PC-3 (cell line): ENCODE measurements at places on chromosomes 5 and 9. TPM values are rescaled to one million over a fixed set of nuclear protein-coding genes. Genes with fewer than 3 reads are reported as not detected.

PITX1 gene
- 40.8 and 69.0 TPM in 2 replicates for total RNA-seq

PCDHGA3 gene
- total RNA-seq = not detected in 2 replicates

OR1L8 gene
- total RNA-seq = not detected in 2 replicates

ANKRD18A gene
- total RNA-seq = 2.2 and 3.4 TPM in 2 replicates

ENTREP1 gene
- total RNA-seq = 0.36 and 0.46 TPM in 2 replicates

MEIKIN gene
- not detected in 2 replicates for total RNA-seq

TMEM174 gene
- not detected in 2 replicates for total RNA-seq

ANKRD31 gene
- total RNA-seq = 0.12 and 0.26 TPM in 2 replicates

NREP gene
- total RNA-seq = 22.6 and 27.5 TPM in 2 replicates

LCN9 gene
- not detected in 2 replicates for total RNA-seq

ZNG1C gene
- total RNA-seq = 108 and 128 TPM in 2 replicates

GPX3 gene
- not detected in 2 replicates for total RNA-seq

SEMA5A gene
- total RNA-seq = 2.6 and 4.4 TPM in 2 replicates

RORB gene
- total RNA-seq = 0.06 TPM in 1 of 2 replicates, not detected in the other

C9orf50 gene
- not detected in 2 replicates for total RNA-seq

SPATA24 gene
- total RNA-seq = 1.4 and 3.1 TPM in 2 replicates

NFIB gene
- 18.6 and 25.3 TPM in 2 replicates for total RNA-seq

SLC4A9 gene
- 0.29 TPM in 1 of 2 replicates, not detected in the other for total RNA-seq

CFAP157 gene
- total RNA-seq = not detected in 2 replicates

SPINK4 gene
- total RNA-seq = not detected in 2 replicates

ZCCHC10 gene
- total RNA-seq = 3.7 and 6.1 TPM in 2 replicates

DDX31 gene
- 14.2 and 14.6 TPM in 2 replicates for total RNA-seq

IDNK gene
- total RNA-seq = 1.4 and 2.8 TPM in 2 replicates

NR2F1 gene
- 88.4 and 118 TPM in 2 replicates for total RNA-seq

CERCAM gene
- total RNA-seq = 19.1 and 23.1 TPM in 2 replicates

ADGRD2 gene
- total RNA-seq = not detected in 2 replicates

PFDN1 gene
- 91.9 and 125 TPM in 2 replicates for total RNA-seq

ORM2 gene
- total RNA-seq = not detected in 2 replicates

DDX4 gene
- total RNA-seq = not detected in 2 replicates

AP3B1 gene
- 25.7 and 26.3 TPM in 2 replicates for total RNA-seq

TMEM252 gene
- not detected in 2 replicates for total RNA-seq

EGFL7 gene
- 23.1 and 29.5 TPM in 2 replicates for total RNA-seq

NEUROG1 gene
- total RNA-seq = not detected in 2 replicates

CCNO gene
- 3.4 and 5.3 TPM in 2 replicates for total RNA-seq

NIPSNAP3A gene
- total RNA-seq = 8.6 and 9.1 TPM in 2 replicates

EFCAB9 gene
- not detected in 2 replicates for total RNA-seq

GFI1B gene
- total RNA-seq = not detected in 2 replicates

EQTN gene
- not detected in 2 replicates for total RNA-seq

FSTL4 gene
- total RNA-seq = 4.2 and 4.5 TPM in 2 replicates

FOXE1 gene
- total RNA-seq = not detected in 2 replicates

PNPLA7 gene
- 0.77 and 0.81 TPM in 2 replicates for total RNA-seq

SPINK1 gene
- not detected in 2 replicates for total RNA-seq

SCGB3A1 gene
- total RNA-seq = not detected in 2 replicates

ADAMTS16 gene
- 1.7 and 2.0 TPM in 2 replicates for total RNA-seq

ZNF366 gene
- not detected in 2 replicates for total RNA-seq

PAX5 gene
- 0.52 TPM in 1 of 2 replicates, not detected in the other for total RNA-seq

OGN gene
- total RNA-seq = not detected in 2 replicates

NME5 gene
- 0.40 and 0.44 TPM in 2 replicates for total RNA-seq

SEC24A gene
- 5.6 and 7.7 TPM in 2 replicates for total RNA-seq

SPATA31E1 gene
- total RNA-seq = 0.04 TPM in 1 of 2 replicates, not detected in the other

UHRF2 gene
- total RNA-seq = 30.8 and 31.3 TPM in 2 replicates

STK32A gene
- 0.92 and 6.8 TPM in 2 replicates for total RNA-seq

ABCA1 gene
- 2.3 and 2.5 TPM in 2 replicates for total RNA-seq
